ENCODE measurements at places on chromosomes 13 and 19.

DNA sequence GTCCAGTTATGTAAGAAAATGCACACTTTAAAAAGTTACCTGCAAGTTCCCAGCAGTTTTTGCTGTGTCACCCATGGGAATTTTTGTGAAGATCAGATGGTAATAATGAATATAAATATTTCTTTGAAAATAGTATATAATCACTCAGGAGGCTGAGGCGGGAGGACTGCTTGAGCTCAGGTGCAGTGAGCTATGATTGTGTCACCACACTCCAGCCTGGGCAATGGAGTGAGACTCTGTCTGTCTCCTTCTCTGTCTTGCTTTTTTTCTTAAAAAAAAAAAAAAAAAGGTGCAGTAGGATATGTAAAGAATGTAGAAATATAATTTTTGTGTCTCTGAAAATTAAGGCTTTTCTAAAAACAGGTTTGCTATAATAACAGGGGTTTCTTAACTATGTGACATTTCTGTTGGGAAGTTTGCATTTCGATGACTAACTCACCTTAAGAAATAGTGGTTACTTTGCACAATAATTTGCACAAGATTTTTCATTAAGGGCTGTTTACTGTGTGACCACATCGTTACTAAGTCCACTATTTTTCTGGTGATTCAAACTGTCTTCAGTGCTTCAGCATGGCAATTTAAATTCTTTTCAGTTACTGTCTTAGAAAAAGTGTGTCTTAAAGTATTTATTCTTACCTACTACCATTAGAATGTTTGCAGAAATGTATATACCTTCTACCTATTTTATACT is 37.3 kb downstream of the DNAJC3 start:
- no peak for DNase-seq

DNA sequence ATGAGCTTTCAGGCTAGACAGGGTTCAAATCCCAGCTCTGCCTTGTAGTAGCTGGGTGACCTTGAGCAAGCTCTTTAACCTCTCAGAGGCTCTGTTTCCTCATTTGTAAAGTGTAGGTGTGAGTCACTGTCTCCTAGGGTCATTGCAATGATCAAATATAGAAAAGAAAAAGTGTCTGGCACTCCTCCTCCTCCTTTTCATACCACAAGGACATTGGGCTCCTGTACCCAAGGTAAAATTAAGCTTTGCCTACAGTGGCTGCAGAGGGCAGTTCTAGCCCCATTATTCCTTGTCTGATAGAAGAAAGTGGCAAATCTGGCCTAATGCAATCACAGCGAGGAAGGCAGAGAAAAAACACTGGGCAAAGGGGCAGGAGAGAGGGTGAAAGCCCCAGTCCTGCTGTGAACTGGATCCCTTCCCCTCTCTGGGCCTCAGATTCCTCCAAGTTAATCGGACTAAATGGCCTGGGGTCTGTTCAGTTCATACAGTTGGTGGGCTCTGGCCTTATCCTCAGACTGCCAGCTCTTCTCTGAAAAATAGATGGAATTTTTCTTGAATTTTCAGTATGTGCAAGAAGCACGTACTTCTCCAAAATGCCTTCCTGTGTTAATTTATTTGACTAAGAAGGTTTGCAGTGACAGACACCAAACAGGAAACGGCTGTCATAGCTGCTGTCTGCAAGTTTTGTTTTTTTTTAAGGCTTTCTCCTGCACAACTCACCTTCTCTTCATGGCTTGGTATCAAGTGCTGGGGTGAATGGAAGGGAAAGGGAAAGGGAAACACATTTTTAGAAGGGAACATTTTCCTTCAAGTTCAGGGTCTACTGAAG is 35.3 kb downstream of the RGCC start:
- DNase-seq = no peak

DNA sequence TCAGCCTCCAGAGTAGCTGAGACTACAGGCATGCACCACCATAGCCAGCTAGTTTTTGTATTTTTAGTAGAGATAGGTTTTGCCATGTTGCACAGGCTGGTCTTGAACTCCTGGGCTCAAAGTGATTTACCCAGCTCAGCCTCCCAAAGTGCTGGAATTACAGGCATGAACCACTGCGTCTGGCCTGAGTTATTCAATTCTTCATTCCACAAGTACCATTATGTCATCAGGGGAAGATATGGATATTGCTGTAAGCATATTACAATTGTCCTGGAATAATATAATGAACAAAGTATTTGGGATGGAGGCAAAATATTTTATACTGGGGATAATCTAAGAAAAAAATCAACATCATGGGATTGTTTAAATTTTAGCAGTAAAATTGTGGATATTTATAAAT is 646.0 kb upstream of the SLITRK6 start:
- DNase-seq = no peak

- no peak for DNase-seq
Measured at GRCh38 chr13:27730191-27730590, 62.1 kb upstream of the GSX1 start.

- DNase-seq = no peak
Measured at GRCh38 chr19:58466089-58466759, 656 bp upstream of the ZNF324 start.

DNA sequence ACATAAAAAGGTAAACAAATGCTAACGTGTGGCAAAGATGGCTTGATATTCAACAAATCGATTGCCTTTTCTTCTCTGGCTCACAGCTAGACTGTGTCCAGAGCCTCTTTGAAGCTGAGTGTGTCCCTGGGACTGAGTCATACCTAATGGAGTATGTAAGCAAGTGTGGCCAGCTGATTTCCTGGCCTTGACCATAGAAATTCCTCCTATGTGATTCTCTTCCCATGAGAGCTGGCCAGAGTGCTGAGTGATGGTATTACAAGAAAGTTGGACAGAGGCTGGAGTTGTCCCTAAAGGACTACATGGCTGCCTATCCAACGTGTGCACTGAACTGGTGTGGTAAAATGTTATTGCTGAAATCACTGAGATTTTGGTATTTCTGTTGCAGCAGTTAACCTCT is 320.1 kb upstream of the SLC10A2 start:
- no peak for DNase-seq

DNA sequence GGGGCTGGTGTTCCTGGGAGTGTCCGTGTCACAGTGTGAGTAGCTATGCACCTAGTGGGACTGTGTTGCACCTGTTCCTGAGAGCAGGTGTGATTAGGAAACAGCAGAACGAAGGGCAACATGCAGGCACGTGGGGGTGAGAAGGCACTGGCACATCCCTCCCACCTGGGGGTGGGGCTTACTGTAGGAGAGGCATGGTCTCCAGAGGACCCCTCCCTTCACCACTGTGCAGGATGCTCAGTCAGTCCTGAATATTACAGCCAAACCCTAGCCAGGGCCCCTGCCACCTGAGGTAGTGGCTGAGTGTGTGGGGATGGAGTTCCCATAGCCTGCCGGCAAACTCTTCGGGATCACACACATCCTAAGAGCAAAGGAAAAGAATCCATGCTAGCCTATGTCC is 99.2 kb downstream of the ZDHHC20 start:
- no peak for DNase-seq

Measured in mucosa of descending colon (tissue), 3 donors.